ENCODE measurements at places on chromosomes 4 and X.
A peak's percentile ranks its signal among the peaks of the same experiment; 100 is the strongest.

DNA sequence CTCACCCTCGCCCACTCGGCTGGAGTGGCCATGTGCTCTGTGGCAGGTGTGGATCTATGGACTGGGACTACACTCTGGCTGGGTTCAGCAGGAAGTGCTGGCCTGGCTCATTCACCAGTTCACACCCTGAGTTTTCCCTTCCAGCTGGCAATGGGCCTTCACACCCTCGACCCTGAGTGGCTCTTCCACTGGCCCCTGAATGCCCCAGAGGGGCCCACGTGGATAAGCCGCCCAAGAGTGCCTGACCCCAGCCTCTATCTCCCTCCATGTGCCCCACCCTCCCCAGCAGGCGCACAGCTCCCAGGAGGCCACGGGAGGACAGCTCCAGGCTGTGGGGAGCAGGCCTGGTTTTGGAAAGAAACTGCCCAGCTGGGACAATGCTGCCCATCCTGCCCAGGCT lies 234.1 kb downstream of the AFAP1 start:
- no peak for DNase-seq

GRCh38 chrX:38804682-38805431 lies 3.6 kb downstream of the MID1IP1 start:
- DNase-seq, result no peak

- DNase-seq, result no peak
Observed at GRCh38 chr4:111209706-111210105, 586.8 kb upstream of the PITX2 start.

DNA sequence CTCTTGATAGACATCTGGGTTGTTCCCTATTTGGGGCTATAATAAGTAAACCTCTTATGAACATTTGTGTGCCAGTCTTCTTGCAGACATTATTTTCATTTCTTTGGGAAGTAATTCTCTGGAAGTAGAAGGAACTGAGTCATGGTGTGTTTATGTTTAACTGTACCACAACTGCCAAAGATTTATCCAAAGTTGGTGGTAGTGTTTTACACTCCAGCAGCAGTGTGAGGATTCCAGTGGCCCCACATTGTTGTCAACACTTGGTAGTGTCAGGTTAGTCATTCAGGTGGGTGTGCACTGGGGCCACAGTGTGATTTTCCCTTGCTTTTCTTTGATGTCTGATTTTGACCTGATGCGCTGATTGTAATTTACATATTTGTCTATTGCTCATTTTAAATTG lies 5.0 kb upstream of the UVSSA start:
- DNase-seq, result no peak

DNA sequence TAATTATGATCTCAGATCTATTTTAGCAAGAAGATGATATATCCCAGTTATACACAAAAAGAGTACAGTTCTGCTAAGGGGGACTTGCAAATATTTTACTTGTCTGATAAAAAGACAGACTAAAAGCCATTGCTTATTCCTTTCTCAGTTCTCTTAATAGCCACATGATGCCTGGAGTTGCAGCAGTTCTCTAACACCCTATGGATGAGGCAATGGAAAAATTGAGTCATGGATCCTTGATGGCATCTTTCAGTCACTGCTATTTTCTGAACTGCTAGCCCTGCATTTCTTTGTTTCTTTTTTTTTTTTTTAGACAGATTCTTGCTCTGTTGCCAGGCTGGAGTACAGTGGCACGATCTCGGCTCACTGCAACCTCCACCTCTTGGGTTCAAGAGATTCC lies 1956.7 kb downstream of the C4orf33 start:
- no peak for DNase-seq

- no peak for DNase-seq
Observed at GRCh38 chrX:131330735-131331134, 41.6 kb upstream of the IGSF1 start.

DNA sequence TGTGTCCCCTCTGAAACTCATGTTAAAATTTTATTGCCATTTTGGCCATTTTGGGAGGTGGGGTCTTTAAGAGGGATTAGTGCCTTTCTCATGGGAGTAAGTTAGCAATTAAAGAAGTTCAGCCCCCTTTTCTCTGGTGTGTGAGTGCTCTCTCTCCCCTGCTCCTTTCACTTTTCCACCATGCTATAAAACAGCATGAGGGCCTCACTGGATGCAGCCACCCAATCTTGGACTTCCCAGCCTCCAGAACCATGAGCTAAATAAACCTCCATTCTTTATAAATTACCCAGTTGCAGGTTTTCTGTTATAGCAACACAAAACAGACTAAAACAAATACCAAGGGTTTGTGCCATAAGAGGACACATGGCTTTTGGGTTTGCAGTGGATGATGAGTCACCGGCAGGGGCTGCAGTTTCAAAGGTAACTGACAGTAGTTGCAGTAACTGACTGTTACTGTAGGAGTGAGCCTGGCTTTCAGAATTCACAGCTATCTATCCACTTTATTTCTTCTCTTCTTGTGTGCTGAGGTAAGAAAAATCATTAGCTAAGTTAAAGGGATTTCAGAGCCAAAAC lies 121.5 kb downstream of the PPEF1 start:
- DNase-seq, result no peak

- no peak for DNase-seq
Observed at GRCh38 chrX:124362072-124362471, 15.7 kb downstream of the SH2D1A start.

GRCh38 chr4:51842554-51843308 lies at the start of gene DCUN1D4:
DCUN1D4 (plus strand) TSS chr4:51843153; CDS start chr4:51843243, 90 bp downstream.
- peak; percentile 98 for DNase-seq

DNA sequence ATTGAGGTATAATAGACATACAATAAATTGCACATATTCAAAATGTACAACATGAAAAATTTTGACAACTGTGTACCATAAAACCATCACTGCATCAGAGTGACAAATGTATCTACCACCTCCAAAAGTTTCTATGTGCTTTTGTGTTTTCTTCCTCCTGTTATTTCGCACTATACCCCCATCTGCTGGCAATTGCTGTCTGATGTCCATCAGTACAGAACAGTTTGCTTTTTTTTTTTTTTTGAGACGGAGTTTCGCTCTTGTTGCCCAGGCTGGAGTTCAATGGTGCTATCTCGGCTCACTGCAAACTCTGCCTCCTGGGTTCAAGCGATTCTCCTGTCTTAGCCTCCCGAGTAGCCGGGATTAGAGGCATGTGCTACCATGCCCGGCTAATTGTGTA lies 154.3 kb upstream of the GIMD1 start:
- DNase-seq, result no peak

- no peak for DNase-seq
Observed at GRCh38 chr4:6121941-6122340, 78.4 kb downstream of the JAKMIP1 start.

Measured in GM12891 (cell line).